Fibroblast of villous mesenchyme (primary cell): ENCODE measurements at places on chromosomes 5 and 9.

DNA sequence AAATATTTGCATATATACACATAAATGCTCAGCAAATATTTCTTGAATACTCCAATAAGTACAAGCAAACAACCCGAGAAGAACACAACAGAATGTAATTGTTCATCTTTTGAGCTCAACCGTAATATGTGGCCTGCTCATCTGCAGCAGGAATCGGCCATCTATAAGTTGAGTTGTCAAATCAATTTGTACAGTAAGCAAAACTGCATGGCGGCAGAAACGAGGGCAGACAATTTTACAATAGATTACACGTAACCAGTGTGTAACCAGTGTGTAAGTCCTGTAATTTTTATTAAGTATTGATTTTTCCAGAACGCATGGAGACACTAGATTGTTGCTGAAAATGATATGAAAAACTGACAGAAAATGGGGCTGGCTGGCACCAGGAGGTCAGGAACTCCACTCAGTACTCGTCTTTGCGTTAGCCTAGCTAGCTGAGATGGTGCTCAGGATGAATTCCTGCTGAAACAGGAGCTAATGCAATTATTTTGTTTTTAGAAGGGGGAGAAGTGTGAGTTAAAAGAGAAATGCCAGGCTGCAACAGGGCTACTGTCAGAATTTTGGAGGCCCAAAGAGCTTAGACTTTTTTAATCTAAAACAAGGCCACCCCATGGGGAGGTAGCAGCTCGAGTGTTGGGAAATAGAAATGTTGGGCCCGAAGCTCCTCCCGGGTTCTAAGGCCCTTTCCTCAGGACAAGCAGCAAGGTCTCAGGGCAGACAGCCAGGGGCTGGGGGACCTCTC lies 682 bp downstream of the DHX29 start:
- peak; percentile 30 for DNase-seq

GRCh38 chr5:108727651-108728565 lies 19.8 kb upstream of the FER start:
- DNase-seq, result peak; percentile 92

DNA sequence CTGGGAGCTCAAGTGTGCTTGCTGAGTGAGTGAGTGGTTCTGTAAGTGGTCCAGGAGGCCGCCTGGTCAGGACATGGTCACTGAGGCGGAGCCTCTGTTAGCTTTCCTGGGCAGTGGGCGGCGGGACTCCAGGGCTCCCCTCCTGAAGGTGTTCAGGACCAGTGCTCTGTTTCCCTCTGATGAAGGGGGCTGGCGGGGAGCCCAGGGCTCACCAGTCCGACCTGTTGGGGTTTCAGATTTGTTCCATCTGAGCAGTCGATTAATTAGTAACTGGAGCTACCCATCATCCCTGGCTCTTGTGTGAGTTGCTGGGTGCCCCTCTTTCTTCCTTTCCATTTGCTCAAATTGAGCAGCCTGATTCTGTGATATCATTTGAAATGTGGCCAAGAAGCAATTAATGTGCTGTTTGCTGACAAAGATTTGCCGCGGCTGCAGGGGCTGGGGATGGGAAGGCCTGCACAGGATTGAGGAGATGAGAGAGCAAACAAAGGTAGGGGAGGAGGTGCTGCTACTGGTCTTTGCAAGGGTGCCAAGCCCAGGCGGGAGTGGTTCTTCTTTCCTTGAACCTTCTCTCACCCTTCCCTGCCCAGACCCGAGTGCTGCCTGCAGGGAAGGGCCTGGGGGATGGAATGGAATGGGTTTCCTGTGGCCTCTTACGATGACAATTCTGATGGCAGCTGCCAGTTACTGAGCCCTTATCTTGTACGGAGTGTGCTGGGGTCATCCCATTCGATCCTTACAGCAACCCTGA lies 92.8 kb upstream of the PITX1 start:
- DNase-seq, result no peak

DNA sequence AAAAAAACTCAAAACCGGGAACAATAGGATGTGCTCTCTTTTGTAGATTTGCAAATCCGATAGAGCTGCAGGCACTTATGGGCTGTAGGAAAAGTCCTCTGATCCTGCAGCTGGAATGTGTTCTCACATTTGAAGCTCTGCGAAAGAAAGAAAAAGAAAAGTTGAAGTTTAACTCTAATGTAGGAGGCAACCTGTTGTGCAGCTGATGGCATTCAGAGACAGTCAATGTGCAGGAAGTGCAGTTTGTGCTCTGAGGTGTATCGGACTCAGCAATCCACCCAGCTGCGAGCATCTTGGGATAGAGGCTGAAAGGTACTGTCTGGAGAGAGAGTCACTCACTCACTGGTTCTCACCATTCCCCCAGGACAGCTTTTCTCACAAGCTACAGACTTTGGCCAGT lies 339.2 kb downstream of the AGTPBP1 start:
- no peak for DNase-seq

- DNase-seq, result peak; percentile 92
Observed at GRCh38 chr9:133992780-133993634, 883 bp upstream of the VAV2 start.

- DNase-seq, result no peak
Observed at GRCh38 chr9:114347675-114348074, 18.0 kb downstream of the ORM2 start.

- DNase-seq, result no peak
Observed at GRCh38 chr9:12975496-12975895, 200.7 kb downstream of the LURAP1L start.

- DNase-seq, result no peak
Observed at GRCh38 chr9:96449523-96449844, 485 bp upstream of the HABP4 start.

DNA sequence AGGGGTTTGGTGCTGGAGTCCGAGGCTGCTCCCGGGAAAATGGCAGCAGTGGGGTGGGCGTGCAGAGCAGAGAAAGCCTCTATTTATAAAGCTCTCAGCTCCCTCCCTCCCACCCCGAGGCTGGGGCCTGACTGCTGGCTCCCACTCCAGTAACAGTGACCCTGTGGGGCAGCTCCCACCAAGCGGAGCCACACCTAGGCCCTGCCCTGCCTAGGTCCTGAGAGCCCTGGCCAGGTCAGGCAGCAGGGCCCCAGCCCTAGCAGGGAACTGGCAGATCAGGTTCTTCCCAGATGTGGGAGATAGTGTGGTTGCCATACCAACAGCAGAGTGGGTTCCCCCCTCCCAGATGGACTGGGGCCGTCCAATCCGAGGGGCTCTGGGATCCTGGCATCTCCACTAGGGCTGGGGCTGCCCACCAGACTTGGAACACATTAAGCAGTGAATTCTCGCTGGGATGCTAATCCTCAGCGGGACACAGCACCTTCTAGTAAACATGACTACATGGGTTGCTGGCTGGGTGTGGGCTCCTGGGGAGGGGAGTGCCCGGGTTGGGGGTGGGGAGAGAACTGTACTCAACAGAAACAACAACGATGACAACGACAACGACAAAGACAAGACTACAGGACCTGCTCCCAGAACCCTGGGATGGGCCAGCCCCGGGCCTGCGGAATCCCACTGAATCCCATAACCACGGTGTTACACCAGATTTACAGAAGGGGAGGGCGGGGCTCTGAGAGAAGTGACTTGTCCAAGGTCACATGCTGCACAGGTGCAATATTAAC lies 1.5 kb downstream of the SH3GLB2 start:
- DNase-seq, result peak; percentile 46

- DNase-seq, result peak; percentile 41
Observed at GRCh38 chr9:1978941-1979340, 36.2 kb upstream of the SMARCA2 start.

DNA sequence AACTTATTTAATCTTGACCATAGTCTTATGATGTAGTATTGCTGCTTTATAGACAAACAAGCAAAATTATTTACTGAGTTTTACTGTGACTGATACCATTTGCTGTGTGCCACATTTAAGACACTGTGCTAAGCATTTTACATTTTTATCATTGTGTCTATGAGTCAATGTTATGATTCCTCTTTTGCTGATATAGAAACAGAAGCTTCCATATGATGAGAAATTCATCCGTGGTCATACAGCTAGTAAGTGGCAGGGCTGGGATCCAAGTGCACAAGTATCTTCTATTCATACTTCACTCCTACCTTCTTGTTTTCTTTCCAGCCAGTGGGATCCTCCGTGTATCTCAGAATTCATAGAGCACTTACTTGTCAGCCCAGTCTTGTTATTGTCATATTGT lies 17.1 kb upstream of the IFNK start:
- no peak for DNase-seq

DNA sequence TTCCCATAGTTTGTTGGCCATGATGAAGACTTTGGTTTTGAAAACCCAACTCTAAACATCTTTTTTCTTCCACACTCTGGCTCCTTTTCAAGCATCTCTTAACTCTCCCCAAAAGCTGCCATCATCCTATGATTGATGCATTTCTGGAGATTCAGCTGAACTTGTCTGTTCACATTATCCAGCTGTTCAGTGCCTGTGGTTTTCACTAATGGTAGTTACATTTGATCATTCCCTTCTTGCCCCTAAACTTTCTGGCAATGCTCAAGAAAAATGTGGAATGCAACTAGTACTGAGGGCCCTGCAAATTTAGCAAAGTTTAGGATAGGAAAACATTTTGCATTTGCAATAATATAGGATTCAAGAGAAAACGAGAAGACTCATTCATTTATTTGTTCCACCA lies 267.5 kb downstream of the ENC1 start:
- no peak for DNase-seq

DNA sequence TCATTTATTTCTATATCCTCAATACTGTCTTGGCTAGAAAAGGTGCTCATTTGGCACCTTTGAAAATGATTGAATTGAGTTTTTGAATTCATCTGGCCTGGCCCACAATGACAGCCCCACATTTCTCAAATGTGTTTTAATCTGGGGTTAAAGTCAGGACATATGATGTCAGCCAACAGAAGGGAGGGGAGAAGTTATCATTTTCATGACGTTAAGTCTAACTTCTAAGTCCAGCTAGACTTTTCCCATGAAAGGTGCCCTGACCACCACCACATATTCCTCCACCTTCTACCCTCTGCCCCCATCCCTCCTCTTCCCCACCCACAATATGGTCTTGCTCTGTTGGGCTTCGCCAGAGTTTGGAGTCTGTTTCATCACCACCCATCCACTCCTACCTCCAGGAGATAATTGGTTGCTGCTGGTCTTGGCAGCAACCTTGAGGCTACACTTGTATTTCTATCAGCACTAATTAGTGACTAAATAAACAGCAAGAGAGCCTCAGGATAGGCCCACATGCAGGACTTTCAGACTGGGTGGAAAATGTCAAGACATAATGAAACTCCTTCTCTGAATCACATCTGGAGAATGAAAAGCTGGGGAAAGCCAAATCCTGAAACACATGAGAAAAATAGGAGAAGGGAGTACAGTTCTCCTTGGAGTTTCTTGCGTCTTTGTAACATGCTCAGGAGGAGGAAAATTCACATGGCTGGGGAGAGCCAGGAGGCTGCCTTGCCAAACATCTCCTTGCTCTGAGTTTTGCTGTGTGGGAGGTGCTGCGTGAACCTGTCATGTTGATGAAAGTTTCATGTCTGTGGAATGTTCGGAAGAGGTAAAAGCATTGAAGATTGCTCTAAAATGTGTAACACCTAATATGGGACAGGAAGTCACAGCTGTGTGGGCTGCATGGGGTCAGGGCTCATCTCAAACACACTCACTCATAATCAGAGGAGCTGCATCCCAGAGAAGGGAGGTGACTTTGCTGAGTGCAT lies 544.7 kb upstream of the KLF4 start:
- peak; percentile 89 for DNase-seq

DNA sequence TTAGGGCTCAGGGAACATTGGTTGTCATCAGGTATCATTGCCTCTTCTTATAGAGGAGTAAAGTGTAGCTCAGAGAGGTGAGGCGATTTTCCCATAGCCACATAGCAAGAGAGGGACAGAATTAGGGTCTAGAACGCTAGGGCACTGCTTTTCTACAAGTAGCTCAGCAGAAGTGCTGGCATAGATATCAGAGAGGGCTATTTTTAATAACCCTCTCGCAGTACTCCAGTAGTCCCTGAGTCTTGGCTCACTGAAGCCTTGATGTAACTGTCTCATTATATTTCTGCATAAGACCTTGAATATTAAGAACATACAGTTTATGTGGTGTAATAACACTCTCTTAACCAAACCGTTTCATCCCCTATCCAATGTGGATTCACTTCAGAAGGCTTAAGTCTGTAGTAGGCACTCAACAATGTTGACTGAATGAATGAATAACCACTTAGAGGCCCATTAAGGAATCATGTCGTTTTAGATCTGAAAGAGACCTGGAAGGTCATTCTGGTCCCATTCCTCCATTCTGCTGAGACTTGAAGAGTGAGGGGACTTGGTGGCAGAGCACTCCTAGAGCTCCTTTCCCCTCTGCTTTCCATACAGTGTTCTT lies 4.7 kb upstream of the FRMPD1 start:
- no peak for DNase-seq
